ENCODE measurements at places on chromosomes 5 and 9.

DNA sequence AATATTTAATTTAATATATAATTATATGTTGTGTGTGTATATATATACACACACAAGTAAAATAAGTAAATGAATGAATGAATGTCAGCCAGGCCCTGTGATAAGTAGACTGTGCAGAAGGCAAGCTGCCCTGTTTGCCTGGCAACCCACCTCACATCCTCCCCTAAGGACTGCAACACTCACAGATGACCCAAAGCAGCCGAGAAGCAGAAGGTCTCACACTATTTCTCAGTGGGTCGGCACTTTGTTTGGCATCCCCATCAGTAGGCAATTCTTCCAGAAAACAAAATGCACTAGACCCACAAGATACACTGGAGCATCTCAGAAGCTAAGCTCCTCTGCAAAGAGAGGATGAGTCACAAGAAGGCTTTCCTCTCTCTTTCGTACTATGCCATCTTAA is 152.1 kb upstream of the GRAMD2B start:
- DNase-seq = no peak

DNA sequence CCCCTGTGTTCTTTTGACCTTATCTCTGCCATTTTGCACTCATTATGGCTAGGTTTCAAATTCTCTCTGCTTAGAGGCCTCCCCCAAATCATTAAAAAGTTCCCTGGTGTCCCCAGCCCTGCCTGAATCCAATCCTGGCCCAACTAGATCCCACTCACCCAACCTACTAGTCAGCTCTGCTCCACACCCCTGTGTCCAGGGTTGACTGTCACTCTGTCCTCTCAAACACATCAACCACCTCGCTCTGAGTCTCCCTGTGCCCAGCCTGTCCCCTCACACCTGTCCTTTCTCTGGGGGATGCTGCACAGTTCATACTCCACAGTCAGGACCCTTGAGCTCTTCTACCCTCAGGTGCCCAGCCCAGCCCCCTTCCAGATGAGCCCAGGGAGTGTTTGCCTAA is 154.2 kb upstream of the SV2C start:
- no peak for DNase-seq

DNA sequence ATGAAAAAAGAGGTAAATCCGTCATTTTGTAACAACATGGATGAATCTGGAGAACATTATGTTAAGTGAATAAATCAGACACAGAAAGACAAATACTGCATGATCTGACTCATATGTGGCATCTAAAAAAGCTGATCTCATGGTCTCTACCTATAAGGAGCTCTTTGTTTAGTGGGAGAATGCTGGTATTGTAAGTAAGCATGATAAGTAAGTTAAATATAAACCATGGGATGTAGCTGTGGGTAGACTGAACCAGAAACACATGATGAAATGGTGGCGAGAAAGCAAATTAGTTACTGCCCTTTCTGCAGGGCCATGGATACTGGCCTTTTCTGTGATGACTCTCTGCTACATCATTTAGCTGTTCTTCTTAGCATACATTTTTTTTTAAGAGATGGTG is 66.4 kb upstream of the RUSC2 start:
- DNase-seq = peak; percentile 15

DNA sequence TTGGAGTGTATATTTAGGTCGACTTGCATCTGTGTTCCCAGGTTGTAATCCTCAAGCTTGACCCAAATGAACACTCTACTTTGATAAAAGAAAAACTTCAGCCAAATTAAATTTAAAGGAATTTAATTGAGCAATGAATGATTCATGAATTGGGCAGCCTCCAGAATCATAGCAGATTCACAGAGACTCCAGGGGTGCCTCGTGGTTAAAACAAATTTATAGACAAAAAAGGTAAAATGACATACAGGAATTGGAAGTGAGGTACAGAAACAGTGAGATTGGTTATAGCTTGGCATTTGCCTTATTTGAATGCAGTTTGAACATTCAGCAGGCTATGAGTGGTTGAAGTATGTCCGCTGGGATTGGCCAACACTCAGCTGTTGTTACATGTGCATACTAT is 21.6 kb upstream of the SPATA31D4 start:
- DNase-seq = peak; percentile 63

DNA sequence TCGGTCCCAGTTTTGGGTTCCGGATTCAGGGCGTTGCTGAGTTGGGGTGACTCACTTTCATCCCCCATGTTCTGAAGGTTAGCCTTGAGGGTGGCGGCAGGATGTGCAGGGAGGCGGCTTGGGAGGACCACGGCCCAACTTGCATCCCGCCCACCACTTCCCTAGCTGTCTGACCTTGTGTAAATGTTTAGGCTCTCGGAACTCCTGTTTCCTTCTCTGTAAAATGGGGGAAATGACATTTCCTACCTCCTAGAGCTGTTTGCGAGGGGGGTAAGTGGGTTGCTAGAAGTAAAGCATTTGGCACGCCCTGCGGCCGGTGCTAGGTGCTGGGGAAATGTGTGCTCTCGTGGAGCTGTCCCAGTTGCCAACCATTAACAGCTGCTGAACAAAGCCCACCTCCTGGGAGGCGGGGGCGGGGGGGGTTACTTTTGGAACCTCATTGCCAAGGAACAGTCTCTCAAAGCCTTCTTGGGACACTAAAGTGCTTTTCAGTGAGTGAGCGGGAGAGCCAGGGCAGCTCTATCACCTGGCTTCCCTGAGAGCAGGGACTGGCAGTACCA is 27.5 kb downstream of the PTGES2 start:
- no peak for DNase-seq

GRCh38 chr9:127130661-127131538 is 8.5 kb upstream of the ANGPTL2 start:
- peak; percentile 93 for DNase-seq

GRCh38 chr5:127586811-127587210 is 62.1 kb upstream of the CTXN3 start:
- no peak for DNase-seq

DNA sequence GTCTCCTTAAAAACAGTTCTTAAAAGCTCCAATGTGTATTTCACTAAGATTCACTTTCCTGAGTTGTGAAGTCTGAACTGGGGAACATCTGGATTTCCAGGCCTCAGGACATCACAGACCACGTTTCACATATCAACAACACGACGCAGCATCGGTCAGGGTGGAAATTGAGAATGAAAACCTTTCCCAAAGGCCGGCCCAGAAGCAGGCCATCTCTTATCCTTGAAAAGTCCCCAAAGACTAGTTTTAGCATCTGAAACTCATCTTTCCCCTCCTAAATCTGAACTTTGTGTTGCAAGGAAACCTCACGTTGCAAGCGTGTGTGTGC is 96.4 kb upstream of the COL5A1 start:
- no peak for DNase-seq

DNA sequence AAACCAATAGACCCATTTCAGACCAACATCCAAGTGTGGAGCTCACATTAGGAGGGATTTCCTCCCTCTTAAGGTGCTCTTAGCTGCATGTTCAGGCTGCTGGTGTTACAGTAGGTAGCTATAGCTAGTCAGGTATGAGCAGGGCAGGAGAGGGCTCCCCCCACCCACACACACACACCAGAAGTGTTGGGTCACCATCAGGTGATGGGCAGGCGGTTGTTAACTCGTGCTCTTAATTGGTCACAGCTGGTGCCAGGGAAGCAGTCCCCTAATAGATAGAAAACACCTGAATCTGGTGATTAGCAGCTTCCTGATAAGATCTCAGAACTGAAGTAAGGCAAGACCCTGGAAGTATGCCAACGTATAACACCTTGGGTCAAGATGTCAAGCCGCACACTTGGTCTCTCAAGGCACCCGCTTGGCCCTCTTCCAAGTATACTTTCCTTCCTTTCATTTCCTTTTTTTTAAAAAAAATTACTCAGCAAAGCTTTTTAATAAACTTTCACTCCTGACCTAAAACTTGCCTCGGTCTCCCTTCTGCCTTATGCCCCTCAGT is 532.4 kb downstream of the DNAH5 start:
- DNase-seq = no peak

- DNase-seq = no peak
Observed at GRCh38 chr5:155954701-155955445, 372.1 kb upstream of the SGCD start.

GRCh38 chr9:137266585-137267453 is 10.7 kb upstream of the TOR4A start:
- no peak for DNase-seq

- no peak for DNase-seq
Observed at GRCh38 chr5:136055612-136056309, 27.0 kb downstream of the TGFBI start.

- DNase-seq = no peak
Observed at GRCh38 chr5:154210163-154210562, 19.6 kb downstream of the GALNT10 start.

DNA sequence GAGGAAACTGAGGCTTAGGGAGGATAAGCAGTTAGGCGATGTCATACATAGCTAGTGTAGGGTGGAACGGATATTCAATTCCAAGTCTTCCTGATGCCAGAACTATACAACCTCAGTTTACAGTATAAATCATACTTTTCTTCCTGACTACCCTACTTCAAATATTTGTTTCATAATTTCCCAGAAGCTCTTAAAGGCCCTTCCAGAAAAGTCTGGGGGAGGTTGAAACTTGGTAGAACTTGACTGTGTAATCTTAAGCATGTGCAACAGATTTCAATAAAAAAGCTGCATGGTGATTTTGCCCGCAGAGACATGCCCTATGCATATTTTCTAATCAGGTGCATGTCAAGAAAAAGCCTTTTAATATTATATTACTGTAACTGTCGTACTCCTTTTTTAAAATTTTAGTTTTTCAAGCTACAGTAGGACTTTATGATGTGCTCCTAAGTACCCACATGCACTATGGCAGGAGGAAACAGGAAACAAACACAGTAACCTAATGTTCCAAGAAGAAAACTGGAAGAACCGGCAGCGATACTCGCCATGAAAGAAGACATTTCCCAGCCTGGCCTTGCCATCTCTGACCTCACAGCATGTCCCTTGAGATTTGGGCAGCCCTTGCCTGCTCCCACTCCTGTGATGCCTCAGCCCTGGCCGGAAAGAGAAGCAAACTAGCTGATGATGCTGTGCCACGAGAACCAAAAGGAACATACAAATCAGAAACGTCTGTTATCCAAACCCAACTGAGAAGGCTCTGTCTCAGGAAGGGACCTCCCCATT is 266.0 kb downstream of the EFNA5 start:
- DNase-seq = no peak

DNA sequence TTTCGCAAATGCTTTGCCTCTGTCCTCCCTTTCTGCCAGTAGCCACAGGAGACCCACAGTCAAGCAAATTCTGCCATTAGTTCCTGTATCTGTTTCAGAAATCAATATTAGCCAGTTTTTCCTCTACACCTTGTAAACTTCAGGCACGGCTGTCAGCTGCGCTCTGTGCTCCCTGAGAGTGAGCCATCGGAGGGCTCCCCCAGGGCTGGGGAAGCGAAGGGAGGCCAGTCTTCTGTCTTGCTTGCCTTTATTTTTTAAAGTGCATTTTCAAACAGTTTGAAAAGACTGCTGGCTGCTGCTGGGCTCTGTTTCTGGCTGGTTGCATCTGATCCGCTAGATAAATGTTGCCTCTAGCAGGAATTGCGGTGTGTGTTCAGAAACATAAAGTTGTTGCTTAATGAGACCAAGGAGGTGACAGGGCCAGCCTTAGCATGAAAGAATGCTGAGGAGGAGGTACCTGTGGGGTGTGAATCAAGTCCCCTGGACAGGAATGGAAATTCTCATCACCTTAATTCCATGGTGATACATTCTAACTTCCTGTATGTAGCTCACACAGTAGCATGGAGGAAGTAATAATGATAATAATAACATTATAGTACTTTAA is 421.7 kb upstream of the KIF2A start:
- no peak for DNase-seq

GRCh38 chr5:14038341-14038959 is 94.0 kb upstream of the DNAH5 start:
- DNase-seq = peak; percentile 98

DNA sequence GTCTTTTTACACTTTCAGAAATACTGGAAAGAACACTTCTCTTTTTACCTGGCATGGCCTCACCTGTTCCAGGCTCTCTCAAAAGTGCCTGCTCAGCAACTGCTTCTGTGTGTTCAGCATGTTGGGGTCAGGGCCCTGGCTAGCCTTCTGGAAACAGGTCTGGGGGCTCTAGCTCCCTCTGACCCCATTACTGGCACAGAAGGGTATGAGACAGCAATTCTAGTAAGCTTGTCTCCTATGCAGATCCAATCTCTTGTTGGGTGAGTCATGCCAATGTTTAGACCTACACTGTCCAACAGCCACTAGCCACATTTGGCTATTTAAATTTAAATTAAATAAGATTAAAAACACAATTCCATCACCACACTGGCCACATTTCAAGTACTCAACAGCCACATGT is 80.8 kb downstream of the MAPKAP1 start:
- DNase-seq = no peak
